Astrocyte of the spinal cord (primary cell): ENCODE measurements at places on chromosomes 7 and 10.

DNA sequence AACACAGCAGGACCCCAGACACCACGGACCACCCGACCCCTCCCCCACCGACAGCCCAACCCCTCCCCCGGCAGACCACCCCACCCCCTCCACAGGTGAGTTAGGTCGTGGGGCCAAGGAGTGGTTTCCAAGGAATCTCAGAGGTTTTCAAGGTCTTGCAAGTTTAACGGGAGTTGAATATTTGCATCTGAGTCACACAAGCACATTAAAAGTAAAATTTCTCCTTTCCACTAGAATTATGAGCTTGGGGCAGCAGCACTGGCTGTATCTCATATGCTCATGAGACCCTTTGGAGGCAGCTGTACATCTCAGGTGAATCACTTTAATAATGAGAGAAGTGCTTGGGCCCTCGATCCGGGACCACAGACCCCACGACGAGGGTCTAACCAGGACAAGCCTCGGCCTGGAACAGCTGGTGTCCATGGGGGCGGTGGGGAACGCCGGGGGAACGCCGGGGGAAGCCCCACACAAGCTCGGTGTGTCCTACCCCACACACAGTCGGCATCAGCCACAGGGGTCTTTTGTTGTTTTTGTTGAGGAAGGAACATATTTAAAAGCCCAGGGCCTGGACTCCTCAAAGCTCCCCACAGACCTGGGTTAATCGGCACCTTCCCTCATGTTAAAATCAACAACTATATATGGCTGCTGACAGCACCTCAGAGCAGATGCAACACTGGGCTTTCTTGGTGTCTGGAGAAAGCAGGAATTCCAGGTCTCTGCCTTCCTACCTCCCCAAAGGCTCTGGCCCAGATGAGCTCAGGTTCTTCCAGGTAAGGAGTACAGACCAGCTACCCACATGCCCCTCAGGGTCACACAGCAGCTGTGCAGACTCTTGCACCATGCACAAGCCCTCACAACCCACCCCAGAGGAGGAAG, 130.3 kb downstream of the DIP2C start:
- no peak for DNase-seq

GRCh38 chr7:42692621-42693020, 219.2 kb downstream of the C7orf25 start:
- DNase-seq = peak; percentile 41

DNA sequence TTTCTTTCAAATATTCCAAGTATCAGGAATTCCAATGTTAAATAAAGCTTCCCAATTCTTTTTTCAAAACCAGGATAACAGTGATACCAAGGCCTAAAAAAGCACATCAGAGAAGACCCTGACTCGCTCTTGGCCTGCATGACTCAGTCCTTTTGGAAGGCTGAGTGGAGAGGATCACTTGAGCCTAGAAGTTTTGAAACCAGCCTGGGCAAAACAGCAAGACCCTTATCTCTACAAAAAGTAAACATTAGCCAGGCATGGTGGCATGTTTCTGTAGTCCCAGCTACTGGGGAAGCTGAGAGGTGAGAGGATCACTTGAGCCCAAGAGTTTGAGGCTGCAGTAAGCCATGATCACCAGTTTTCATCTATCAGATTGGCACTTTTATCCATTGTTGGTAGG, 18.7 kb downstream of the NFE2L3 start:
- no peak for DNase-seq

- DNase-seq = no peak
These were observed 68.6 kb downstream of the ADAM22 start for GRCh38 chr7:88002617-88003016.

- no peak for DNase-seq
These were observed 20.3 kb downstream of the ZNF277 start for GRCh38 chr7:112226701-112227276.

DNA sequence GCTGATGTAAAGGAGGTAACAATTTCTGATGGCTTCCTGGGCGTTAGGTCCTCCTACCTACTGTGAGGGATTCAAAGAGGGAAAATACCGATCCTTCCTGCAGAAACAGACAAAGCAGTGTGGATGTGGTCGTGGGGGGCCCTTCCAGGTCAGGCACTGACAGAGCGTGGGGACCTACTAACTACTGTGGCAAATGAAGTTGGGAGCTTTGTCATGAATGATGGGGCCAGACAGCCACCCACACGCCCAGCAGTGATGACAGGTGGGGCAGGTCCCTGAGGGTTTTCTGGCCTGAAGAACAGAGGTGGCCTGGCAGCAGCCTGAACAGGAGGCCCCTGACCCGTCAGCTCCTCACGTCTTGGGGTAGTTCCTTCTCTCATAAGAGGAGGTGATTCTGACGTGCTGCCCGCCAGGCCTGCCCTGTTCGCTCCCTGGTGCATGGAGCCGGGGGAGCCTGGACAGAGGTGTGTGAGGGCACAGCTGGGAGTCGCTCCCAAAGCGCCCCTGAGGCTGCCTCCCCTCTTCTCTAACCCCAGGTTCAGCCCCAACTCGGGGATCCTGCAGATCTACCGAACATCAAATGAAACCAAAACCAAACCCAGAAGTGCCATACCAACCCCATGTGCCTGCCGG, 4.2 kb downstream of the ATP6V0E2 start:
- no peak for DNase-seq

- DNase-seq = no peak
These were observed 69.2 kb upstream of the EFCAB10 start for GRCh38 chr7:105650382-105650970.

- no peak for DNase-seq
These were observed 4.2 kb upstream of the AOC1 start for GRCh38 chr7:150848111-150848510.

DNA sequence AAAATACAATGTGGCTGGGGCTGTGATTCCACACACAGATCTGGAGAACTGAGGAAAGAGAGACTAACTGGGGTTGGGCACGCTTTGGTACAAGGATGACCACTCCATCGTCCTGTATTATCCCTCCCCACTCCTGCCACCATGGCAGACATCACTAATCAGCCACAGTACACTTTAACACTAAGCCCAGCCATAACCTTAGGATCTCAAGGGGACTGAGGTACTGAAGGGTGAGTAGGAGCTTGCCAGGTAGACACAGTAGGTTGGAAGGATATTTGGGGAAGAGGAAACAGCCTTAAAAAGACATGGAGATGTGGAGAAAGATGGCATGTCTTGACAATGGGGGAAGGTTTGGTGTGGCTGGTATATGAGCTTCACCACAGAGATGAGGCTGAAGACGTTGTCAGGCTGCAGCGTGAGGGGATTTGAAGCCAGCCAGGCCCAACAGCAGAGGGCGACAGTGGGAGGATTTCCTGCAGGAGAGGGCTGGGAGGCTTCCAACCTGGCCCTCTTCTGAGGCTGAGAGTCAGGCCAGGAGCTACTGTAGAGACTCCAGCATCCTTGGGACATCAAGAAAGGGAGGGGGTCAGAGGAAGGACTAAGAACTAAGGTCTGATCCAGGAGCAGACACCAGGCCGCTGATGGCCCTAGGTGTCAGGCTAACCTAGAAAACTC, 58.6 kb upstream of the COL13A1 start:
- DNase-seq = no peak

DNA sequence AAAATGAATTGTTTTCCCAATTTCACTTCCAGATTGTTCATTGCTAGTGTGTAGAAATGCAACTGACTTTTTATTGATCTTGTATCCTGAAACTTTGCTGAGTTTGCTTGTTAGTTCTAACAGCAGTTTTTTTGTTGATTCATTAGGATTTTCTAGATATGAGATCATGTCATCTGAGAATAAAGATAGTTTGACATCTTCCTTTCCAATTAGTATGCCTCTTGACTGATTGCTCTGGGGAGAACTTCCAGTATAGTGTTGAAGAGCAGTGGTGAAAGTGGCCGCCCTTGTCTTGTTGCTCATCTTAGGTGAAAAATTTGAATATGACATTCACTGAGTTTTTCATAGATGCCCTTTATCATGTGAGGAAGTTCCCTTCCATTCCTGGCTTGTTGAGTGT, 11.9 kb upstream of the SUN1 start:
- no peak for DNase-seq

GRCh38 chr10:78997635-78998618, 70.8 kb upstream of the ZMIZ1 start:
- DNase-seq = no peak

- peak; percentile 52 for DNase-seq
These were observed 126.4 kb upstream of the CCDC6 start for GRCh38 chr10:60032723-60033122.
